Globus pallidus (tissue), 1 donor: ENCODE measurements at places on chromosomes 16 and 17.

GRCh38 chr16:72022127-72022526, 13.6 kb downstream of the DHODH start:
- DNase-seq: no peak

- DNase-seq: no peak
Measured at GRCh38 chr16:89000207-89000959, 23.4 kb upstream of the CBFA2T3 start.

DNA sequence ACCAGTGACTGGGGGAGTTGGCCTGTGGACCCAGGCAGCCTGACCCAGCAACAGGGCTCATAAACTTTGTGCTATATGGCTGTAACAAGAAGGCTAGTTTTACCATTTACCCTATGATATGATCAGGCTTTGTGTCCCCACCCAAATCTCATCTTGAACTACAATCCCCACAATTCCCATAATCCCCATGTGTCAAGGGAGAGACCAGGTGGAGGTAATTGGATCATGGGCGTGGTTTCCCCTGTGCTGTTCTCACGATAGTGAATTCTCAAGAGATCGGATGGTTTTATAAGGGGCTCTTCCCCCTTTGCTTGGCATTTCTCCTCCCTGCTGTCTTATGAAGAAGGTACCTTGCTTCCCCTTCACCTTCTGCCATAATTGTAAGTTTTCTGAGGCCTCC, 111.2 kb upstream of the NLRP1 start:
- DNase-seq: no peak

- DNase-seq: no peak
Measured at GRCh38 chr16:86122681-86123342, 223.8 kb downstream of the IRF8 start.

DNA sequence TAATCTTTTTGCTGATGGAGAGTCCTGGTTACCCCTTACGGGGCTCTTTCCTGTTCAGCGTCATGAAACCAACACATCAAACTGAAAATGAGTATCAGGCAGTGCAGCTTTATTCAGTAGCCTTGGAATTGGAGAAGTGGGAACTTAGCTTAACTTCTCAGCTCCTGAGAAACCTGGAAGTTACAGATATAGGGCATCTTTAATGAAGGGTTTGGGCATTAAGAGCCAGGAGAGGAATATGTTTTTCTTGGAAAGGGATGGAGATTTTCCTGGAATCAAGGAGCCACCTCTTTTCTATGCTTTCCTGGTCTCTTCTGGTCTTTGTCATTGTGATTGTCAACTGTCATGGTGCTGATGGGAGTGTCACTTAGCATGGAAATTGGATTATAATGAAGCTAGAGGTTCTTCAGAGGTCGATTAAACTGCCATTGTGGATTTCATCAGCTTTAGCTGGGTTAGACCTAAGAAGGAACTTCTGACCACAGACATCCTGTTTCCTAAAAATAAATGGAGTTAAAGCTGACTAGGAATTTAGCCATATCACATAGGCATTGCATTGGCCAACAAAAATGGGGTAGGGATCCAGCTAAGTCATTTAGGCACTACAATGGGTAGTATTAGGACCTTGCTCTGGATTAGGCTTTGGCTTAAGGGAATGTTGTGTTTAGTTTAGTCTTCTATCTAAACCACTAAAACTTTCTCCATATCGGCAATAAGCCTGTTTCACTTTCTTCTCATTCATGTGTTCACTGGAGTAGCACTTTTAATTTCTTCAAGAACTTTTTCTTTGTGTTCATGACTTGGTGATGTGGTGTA, 186.4 kb downstream of the BCAS3 start:
- DNase-seq: no peak

- DNase-seq: no peak
Measured at GRCh38 chr16:80710918-80711317, 93.5 kb downstream of the CDYL2 start.

- DNase-seq: no peak
Measured at GRCh38 chr16:1584926-1585484, 26.9 kb downstream of the IFT140 start.

GRCh38 chr17:1918346-1919162, 88.7 kb downstream of the RPA1 start:
- no peak for DNase-seq

- no peak for DNase-seq
Measured at GRCh38 chr17:75899353-75899752, 2.6 kb upstream of the TRIM65 start.

DNA sequence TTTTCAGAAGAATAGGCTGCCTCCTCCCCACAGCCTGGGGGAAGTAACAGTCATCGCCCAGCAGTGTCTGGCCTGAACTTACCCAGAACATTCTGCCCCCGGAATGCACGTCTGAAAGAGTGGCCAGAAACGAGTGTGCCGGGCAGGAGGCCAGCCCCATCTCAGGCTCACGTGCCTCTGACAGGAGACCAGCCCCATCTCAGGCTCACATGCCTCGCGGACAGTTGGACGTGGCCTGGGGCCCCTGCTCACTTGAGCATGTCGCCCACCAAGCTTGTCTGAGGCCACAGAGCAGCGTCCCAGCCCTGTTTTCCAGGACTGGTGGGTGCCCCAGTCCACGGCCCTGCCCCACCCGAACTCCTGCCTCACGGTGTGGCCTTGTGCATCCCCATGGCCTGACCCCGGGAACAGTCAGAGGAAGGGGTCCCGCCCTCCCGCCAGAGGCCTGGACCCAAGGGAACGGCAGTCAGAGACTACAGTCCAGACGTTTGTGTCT, 16.3 kb upstream of the CDH15 start:
- no peak for DNase-seq

- no peak for DNase-seq
Measured at GRCh38 chr17:30848021-30848420, 16.3 kb downstream of the ATAD5 start.

DNA sequence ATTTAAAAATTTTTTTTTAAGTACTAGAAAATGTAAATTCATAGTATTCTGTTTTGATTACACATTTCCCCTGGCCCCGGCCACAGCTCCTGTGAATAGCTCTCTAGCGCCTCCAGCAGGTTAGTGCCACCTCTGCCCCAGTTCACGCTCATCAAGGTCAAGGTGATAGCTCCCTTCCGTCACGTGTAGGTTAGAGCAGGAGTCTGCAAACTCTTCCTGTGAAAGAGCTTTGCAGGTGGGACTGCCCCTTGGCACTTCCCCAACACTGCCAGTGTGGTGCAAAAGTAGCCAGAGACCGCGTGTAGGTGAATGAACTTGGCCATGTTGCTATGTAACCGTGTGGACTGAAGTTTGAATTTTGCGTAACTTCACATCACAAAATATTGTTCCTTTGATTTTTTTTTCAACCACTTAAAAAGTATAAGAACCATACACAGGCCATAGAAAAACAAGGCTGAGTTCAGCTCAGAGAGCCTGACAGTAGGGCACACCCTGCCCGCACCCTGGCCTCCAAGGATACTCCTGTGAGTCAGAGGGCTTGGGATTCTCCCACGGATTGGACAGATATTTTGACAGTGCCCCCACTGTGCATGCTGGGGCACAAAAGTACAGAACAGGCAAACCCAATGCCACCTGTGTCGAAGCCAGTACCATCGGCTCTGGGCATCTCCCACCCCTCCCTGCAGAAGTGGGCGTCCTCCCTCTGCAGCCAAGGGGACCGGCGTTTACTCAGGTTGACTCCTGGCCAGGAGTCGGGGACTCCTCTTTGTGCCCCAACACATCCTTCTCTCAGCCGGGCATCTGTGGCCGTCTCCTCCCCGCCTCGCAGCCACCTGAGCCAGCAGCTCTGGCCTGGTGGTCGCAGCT, 92.0 kb upstream of the CHMP6 start:
- no peak for DNase-seq

DNA sequence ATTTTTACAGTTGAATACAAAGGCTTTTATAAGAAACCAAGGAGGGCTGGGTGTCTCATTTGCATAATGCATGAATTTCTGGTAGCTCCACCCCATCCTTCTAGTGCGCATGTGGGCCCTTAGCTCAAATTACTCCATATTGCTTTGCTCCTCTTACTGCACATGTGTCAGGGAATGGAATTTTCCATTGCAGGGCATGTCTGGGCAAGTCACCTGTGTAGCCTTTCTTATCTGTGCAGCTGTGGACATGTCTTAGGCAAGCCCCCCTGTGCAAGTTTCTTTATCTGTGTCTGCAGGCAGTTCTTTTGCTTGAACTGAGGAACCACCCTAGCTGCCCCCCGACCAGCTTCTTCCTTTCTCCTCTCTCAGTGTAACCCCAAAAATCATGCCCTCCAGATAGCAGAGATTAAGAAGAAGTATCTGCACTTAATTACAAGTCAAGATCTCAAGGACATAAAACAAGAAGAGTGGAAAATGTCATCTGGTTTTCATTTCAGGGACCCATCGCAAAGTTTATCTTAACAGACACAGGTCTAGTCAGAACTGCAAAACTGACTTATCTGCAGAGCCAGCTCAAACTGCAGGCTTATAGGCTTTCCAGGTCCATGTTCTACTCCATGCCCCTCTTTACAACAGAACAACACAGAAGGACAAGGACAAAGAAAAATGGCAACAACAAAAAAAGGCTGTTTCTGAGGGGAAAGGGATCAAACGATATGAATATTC, 137.9 kb upstream of the HS3ST4 start:
- DNase-seq: no peak

- DNase-seq: no peak
Measured at GRCh38 chr16:3479654-3480216, 15.6 kb downstream of the C16orf90 start.

DNA sequence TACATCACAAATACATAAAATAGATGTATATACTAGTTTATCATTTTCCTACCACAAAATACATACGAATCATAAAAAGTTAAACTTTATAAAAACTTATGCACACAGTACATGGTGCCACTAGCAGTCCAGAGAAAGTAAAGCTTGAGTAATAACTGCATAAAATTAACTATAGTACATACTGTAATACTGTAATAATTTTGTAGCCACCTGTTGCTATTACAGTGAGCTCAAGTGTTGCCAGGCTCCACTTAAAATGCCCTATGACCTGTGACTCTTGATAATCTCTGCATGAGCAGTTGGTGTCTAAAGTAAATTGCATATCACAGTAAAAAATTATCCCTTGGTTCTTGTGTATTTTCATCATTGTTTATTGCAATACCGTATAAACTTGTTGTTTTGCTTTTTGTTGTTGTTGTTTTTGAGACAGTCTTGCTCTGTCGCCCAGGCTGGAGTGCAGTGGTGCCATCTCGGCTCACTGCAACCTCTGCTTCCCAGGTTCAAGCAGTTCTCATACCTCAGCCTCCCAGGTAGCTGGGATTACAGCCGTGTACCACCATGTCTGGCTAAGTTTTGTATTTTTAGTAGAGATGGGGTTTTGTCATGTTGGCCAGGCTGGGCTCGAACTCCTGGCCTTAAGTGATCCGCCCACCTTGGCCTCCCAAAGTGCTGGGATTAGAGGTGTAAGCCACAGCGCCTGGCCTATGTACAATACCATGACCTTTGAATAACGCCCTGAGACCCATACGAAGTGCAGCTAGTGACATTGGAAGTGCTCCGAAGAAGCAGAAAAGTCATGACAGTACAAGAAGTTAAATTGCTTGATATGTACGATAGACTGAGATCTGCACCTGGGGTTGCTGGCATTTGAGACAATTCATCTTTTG, 6.6 kb downstream of the LUC7L3 start:
- no peak for DNase-seq

DNA sequence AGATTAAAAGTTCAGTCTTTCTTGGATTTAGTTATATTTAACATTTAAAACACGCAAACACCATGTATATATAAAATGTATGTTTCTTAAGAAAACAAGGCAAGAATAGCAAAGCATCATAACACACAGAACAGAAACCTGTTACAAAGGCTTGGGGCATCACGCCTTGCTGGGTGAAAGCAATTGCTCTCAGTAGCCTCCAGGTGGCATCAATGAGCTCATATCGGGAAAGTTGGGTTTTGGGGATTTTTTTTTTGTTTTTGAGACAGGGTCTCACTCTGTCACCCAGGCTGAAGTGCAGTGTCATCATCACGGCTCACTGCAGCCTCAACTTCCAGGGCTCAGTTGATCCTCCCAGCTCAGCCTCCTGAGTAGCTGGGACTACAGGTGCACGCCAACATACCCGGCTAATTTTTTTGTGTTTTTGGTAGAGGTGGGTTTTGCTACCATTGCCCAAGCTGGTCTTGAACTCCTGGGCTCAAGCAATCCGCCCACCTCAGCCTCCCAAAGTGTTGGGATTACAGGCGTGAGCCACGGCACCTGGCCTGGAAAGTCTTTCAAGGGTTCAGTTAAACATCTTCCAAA, 56.9 kb downstream of the CYB5D2 start:
- DNase-seq: no peak

DNA sequence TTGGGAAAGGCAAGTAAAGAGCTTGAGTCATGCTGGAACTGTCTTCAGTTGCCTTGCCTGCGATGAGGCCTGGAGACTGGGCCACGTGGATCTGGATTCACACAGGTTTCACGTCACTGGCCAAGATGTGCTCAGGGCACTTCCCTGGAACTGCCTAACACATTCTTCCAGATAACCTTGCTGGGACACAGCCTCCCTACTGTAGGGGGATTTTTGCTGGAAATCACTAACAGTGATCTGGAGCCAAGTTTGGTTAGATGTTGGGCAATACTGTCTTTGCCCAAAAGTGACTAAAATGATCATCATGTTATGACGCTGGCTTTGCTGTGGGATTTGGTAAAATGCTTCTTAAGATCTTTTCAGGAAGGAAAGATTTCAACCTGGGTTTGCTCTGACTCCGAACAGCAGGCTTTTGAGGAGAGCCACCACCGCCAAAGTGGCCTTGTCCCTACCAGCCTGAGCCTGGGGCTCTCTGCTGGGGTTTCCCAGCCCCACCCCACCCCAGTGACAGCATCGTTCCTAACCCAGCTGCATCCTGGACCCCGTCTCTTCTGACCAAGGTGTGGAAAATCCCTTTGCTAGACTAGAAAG, 14.7 kb downstream of the C1QTNF1 start:
- DNase-seq: no peak

DNA sequence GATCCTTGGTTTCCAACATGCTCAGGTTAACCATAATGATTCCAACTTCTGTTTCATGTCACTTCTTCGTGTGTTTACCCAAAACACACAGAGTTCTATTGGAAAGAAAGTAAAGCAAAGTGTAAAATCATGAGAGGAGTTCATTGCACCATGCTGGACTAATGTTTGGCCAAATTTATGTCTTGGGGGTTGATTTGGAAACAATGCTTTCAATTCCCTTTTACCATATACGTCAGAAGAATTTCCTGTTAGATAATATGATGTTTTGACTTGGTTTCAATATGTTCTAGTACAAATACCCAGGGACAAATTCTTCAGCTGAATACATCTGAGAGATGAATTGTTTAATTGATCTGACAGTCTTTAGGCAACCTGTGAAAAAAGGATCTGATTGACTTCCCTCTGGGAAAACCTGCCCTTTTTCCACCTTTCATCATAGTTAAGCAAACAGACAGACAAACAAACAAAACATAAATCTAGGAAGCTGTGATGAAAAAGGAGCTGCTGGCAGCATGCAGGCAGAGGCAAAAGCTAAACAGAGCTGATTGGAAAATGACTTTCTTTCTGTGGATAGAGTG, 26.0 kb upstream of the MPHOSPH6 start:
- no peak for DNase-seq
